Activated CD8-positive, alpha-beta memory T cell treated with anti-CD3 and anti-CD28 coated beads for 24 hours (primary cell): ENCODE measurements at places on chromosomes 3 and 15.

DNA sequence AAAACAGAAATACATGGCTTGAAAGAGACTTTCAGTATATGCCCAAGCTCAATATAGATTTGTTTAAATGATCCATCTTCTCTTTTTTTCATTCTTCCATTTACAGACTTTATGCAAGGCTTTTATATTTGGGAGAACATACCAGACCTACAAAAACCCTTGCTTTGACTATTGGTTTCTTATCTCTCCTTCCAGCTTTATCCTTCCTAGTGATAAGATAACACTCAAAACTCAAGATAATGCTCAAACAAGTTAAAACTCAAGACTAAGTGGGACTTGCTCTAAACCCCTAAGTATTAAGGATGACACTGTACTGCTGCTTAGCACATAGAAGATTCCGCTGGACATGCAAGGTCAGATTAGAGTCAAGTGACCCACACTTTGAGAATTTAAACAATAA lies 8.0 kb downstream of the TUSC7 start:
- DNase-seq = no peak

GRCh38 chr3:128698211-128699047 lies 27.6 kb upstream of the RAB7A start:
- peak; percentile 74 for DNase-seq

DNA sequence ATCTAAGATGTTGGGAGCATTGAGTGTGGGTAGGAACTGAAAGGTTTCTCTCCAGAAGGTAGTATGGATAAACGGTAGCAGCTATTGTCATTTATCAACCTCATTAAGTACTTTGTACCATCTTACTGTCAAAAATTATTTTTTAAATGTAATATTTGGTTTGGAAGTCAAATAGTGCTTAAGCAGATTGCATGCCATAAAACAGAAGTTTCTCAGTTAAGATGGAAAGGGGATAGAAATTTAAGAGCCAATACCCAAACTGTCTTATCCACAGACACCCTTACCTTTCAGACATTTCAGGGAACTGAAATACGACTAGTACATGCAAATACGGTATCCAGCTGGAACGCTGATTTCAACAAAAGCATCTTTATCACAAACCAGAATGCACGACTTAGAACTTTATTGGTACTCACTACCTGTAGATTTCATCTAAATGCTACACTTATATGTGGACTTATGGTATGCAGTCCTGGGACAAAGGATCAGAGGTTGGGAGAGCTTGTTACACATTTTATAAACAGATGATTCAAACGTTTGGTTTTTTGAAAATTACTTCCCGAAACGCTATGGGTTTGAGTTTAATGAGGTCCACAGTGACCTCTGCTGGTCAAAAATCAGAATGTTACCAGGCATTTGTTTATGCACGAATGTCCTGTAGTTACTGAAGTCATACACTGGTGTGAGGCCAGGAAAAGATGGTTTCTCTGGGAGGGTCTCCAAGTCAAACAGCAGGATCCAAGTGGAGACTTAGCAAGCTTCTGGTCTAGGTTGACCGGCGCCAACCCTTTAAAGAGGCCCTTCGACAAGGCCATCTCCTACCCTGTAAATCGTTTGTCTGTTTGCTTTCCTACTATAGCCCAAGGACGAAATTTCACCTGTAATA lies 45.7 kb upstream of the DUT start:
- no peak for DNase-seq

GRCh38 chr3:124772081-124772831 lies 42.0 kb downstream of the UMPS start:
- no peak for DNase-seq

DNA sequence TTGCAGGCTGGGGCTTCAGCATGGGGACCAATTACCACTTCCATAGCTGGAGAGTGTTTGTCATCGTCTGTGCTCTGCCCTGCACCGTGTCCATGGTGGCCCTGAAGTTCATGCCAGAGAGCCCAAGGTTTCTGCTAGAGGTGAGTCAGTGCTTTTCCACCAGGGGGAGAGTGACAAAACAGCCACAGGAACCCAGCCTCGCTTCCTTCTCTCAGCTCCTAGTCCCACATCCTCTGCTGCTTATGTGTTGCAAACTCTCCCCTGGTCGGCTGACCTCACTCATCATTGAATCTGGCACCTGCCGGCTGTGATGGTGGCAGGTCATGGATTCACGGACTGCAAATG lies 158.3 kb downstream of the SV2B start:
- no peak for DNase-seq

- no peak for DNase-seq
These were observed 262.9 kb upstream of the ATP10A start for GRCh38 chr15:26126070-26126469.

DNA sequence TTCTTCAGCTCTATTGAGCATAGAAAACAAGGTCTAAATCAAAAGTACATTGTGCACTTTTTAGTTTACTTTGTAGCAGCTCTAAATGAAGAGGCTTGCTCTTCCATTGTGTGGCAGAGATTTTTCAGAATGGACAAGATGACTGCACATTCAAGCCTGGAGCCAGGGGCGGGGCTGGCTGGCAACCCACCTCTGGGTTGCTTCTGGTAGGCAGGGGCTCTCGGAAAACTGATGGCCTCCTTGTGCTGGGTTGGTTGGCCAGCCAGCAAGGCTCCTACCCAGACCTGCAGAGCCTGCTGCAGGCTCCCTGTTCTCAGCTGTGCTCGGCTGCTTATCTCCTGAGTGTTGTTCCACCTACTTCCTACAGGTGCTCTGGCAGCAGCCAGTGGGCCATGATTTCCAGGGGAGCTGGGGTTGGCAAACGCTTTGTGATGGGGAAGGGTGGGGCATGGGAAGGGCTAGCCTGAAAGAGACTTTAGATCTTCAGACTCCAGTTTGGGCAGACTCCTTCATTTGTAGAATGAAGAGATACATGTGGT lies 8.8 kb downstream of the BSN start:
- no peak for DNase-seq

DNA sequence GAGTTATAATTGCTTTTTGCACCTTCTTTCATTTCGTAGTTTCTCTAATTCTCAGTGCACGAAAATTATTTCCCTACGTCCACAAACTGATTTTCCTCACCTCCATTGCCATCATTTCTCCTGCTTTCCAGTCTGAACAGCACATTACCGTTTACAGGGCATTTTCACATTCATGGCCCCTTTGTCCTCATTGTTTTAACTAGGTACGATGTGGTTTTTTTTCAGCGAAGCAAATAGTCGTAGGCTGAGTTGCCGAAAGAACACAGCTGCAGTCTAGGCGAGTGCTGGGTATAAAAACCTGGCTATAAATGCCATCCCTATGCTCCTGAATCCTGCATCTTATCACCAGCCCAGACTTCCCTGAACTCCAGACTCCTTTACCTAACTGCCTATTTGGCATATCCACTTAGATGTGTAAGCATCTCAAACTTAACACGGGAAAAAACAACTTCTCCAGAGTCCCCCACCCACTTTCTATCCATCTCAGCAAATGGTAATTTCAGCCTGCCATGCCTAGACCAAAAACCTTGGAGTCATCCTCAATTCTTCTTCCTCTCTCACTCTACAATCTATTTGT lies 691 bp upstream of the FSIP1 start:
- DNase-seq = no peak

- no peak for DNase-seq
These were observed 58.0 kb upstream of the FOXB1 start for GRCh38 chr15:59946084-59946483.

DNA sequence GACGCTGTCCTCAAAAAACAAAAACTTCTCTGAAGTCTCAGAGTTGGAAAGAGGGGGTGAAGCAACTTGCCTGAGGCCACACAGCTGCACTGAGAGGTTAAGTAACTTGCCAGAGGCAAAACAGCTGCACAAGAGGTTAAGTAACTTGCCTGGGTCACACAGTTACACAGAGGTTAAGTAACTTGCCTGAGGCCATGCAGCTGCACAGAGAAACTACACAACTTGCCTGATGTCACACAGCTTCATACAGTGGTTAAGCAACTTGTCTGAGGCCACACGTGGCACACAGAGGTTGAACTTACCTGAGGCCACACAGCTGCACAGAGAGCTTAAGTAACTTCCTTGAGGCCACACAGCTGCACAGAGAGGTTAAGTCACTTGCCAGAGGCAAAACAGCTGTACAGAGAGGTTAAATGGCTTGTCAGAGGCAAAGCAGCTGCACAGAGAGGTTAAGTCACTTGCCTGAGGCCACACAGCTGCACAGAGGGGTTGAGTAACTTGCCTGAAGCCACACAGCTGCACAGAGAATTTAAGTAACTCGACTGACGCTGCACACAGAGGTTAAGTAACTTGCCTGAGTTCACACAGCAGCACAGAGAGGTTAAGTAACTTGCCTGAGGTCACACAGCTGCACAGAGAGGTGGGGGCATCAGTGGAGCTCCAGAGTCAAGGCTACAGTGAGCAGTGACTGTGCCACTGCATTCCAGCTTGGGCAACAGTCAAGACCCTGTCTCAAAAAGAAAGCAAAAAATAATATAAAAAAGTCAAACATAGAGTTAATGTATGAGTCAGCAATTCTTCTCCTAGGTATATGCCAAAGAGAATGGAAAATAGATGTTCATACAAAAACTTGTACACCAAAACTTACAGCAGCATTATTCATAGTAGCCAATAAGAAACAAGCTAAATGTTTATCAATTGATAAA lies 12.0 kb upstream of the ACAD9 start:
- DNase-seq = no peak

GRCh38 chr15:83854321-83854720 lies 200.4 kb downstream of the ADAMTSL3 start:
- no peak for DNase-seq

GRCh38 chr3:71005702-71006321 lies 577.7 kb downstream of the FOXP1 start:
- no peak for DNase-seq

DNA sequence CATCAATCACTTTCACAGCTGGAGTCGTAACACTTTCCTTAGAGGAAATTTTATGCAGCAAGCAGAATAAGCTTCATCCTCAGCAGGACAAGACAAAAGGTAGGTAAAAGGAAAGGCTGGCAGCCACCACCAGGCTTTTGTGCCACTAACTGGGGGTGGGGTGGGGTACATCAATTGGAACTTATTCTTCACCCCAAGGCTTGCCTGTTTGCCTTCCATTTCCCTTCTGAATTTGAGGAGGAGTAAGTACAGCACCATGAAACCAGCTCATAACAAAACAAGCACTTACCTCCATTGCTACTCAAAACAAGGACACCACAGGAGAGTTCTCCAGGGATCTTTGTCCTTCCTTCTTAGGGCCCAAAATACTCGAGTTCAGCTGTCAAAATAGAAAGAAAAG lies 296.8 kb downstream of the ARRDC4 start:
- DNase-seq = no peak

- DNase-seq = peak; percentile 90
These were observed 267.0 kb downstream of the PLCL2 start for GRCh38 chr3:17151598-17152373.

DNA sequence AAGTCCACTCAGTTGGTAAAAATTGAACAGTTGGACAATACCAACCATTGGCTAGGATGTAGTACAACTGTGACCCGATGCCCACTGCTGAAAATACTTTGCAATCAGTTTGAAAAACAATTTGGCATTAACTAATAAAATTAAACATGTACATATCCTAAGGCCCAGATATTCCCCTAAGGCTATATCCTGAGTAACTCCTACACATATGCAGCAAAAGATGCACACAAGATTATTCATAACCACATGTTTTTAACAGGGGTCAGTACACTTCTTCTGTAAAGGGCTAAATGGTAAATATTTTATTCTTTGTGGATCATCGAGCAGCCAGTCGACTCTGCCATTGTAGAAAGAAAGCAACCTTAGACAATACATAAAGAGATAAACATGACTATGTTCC lies 116.3 kb downstream of the MEX3B start:
- DNase-seq = no peak

DNA sequence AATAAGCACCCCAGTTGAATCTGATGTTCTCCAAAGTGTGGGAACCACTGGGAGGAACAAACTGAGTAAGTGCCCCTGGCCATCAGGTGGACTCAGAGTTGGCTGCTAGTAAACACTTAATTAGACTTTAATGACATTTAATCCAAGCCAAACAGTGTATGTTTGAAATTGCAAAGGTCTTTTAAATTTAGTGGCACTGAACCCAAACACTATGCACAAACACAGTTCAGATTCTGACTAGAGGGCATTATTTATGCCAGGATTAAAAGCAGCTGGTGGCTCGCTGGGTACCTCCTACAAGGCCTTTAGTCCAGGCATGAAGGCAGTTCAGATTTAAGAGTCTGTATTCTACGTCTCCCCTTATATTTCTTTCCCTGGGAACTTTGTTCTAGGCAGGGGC lies 264.8 kb downstream of the CLSTN2 start:
- DNase-seq = no peak

DNA sequence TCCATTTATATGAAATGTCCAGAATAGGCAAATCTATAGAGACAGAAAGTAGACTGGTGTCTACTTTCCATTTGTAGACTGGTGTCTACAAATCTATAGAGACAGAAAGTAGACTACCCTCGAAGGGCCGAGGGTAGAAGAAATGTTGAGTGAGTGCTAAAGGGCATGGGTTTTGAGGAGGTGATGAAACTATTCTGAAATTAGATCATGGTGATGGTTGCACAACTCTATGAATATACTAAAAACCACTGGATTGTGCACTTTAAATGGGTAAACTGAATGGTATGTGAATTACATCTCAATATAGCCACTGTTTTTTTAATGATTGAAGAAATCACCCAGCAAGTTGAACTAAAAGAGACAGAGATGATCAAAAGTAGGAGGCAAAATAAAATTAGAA lies 27.9 kb downstream of the TP53BP1 start:
- DNase-seq = no peak

DNA sequence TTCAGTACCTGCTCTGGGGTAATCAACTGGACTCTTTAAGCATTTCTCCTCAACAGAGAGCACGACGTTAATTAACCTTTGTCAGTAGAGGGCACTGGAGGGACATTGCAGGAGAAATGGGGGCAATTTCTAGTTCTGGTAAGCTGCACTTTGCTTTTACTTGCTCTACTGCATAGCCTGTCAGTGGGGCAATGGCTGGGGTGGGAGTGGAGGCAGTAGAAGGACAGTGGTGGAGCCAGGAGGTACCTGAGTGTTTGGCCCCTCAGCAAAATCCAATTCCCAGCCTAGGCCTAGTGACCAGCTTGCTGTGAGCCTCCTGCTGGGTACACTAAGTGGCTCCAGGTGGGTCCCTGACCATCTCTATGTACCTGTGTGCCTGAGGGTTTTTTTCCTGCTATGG lies 18.3 kb upstream of the MED12L start:
- DNase-seq = no peak

DNA sequence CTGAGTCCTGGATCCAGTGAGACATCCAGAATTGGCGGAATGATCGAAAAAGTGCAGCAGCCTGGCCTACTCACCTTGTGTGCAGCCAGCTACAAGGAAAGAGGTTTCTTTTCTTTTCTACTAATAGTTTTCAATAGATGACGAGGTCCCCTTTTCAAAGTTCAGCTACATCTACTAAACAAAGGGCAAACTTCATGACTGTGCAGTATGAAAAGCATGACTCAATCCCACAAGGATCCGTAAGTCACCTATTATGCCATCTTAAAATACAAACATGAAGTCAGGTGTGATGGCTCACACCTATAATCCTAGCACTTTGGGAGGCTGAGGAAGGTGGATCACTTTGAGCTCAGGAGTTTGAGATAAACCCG lies 16.7 kb downstream of the MIX23 start:
- DNase-seq = no peak
